ENCODE measurements at places on chromosomes 7 and 10.

DNA sequence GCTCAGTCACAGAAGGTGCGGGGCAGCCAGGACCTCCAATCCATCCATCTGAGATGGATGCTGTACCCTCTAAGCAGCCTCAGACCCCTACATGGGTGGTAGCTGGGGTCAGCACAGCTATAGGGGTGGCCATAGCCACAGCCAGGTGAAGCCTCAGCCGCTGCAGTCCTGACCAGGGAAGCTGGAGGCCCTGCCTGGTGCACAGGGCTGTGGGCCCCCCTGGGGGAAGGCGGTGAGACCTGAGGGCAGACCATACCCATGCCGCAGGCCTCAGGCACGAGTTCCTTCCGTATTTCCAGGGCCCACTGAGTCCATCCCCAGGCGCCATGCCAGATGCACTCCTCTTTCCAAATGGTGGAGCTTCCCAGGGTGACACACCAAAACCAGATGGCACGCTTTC, 96.6 kb upstream of the KDM7A start:
- no peak for DNase-seq

- DNase-seq, result no peak
Observed at GRCh38 chr7:102285540-102286236, 980 bp upstream of the SH2B2 start.

DNA sequence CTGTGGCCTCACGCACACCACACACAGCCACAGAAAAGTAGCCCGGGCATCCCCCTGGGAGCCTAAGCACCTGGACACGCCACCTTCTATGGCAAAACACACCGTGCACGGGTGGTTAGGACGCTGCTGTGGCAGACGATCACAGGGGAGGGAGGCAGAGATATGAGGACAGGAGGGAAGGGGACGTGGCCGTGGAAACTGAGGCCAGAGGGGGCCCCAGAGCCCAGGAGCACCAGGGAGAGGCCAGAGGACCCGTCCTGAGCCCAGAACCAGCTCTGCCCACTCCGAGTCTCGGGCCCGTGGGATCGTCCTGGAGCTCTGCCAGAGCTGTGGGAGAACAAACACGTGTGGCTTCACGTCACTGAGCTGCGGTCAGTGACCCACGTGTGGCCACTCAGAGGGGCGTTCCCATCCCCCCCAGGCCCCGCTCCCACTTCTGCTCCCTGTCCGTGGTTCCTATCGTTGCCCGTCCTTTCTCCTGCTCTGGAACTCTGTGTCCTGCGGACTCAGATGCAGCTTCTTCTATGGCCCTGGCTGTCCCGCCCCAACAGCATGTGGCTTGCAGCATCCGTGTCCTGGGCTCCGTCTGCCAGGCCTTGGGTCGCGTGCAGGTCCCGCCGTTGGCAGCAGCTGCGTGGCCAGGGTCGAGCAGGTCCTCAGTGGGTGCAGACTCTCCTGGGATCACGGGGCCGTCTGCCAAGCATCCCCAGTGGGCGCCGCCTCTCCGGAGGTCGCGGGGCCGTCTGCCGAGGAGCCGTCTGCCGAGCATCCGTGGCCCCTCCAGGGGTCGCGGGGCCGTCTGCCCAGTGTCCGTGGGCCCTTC, 31.0 kb downstream of the GET4 start:
- no peak for DNase-seq

GRCh38 chr10:18658271-18659124, 733 bp upstream of the ARL5B start:
- DNase-seq, result peak; percentile 18

- DNase-seq, result no peak
Observed at GRCh38 chr7:109983618-109984017, 1107.3 kb upstream of the LRRN3 start.

- DNase-seq, result peak; percentile 39
Observed at GRCh38 chr10:34434119-34434594, 380.9 kb downstream of the PARD3 start.

- DNase-seq, result no peak
Observed at GRCh38 chr10:102702742-102703141, 11.5 kb downstream of the ARL3 start.

GRCh38 chr7:16739863-16740622, 13.5 kb upstream of the TSPAN13 start:
- peak; percentile 91 for DNase-seq

- no peak for DNase-seq
Observed at GRCh38 chr10:30791197-30791611, 161.7 kb upstream of the LYZL2 start.

GRCh38 chr7:9264395-9264794, 831.0 kb downstream of the NXPH1 start:
- no peak for DNase-seq

GRCh38 chr7:128427289-128427891, 17.6 kb upstream of the IMPDH1 start:
- peak; percentile 74 for DNase-seq

- no peak for DNase-seq
Observed at GRCh38 chr10:52322936-52323335, 8.9 kb downstream of the DKK1 start.

DNA sequence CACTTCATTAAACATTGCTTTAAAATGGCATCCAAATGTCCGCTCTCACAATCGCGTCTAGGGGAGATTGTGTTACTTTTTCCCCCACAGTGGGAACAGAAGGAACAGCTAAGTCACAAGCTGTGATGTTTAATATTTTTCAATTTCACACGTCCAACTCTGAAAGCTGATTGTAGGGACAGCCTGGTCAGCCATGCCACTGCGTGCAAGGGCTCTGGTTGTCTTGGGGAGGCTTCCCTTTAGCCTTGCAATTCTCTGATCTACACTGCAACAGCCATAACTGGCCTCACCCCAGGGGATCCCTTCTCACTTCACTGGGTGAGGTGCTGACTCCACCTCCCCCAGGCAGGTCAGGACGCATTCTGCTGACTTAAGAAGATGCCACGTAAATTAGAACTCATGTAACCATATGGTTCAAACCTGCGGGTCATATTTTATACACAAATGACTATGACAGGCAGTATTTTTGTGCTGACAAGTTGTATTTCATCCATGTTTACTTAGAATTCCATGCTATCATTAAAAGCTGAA, 425.2 kb upstream of the NFE2L3 start:
- DNase-seq, result no peak

GRCh38 chr10:11729790-11730315, 12.3 kb upstream of the ECHDC3 start:
- DNase-seq, result no peak

DNA sequence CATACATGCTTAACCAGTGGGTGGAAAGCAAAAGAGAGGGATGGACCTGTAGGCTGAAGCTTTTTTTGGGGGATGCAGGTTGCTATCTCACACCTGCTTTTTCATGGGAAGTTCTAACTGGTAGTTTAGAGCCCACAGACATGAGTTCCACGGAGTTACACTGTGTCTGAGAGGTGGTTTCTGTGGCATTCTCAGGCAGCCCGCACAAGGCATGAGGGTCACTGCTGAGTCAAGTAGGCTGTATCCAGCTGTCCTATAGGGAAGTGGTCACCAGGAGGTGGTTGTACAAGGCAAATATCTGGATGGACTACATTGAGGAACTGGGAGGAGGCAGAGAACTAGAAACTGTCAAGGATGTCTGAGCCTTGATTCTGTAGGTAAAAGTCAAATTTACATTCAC, 351.0 kb upstream of the POM121L12 start:
- no peak for DNase-seq
